ENCODE measurements at places on chromosomes 7 and 10. TPM values are rescaled to one million over a fixed set of nuclear protein-coding genes. Genes with fewer than 3 reads are reported as not detected.

TMEM184A gene
- total RNA-seq = 1.5 TPM

STRIP2 gene
- 15.2 TPM for total RNA-seq

WAC gene
- 49.6 TPM for total RNA-seq

SPAM1 gene
- total RNA-seq = not detected

GRCh38 chr7:7736671-7737070 is 18.3 kb upstream of the RPA3 start:
- no peak for DNase-seq

DNA sequence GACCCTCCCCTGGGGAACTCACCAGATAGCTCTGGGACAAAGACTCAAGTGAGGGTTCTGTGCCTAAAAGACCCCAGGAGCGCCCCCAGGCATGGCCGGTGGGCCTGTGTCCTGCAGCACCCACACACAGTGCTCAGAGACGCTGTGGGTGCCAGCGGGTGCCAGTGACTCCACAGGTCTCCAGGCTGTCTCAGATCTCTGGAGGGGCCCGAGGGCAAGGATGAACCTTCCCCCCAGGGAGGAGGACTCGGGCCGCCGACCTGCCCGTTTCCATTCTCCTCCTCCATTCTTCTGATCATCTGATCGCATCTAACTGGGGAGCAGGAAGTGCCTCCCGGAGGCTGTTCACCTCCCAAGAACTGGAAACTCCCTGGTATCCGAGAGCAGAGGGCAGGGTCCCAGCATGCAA is 980 bp downstream of the ADAM8 start:
- DNase-seq = no peak
